ENCODE measurements at places on chromosomes 6 and 20.

- DNase-seq: no peak
Measured at GRCh38 chr6:155442562-155442961, 13.1 kb downstream of the NOX3 start.

- no peak for DNase-seq
Measured at GRCh38 chr20:22402550-22402949, 181.8 kb downstream of the FOXA2 start.

DNA sequence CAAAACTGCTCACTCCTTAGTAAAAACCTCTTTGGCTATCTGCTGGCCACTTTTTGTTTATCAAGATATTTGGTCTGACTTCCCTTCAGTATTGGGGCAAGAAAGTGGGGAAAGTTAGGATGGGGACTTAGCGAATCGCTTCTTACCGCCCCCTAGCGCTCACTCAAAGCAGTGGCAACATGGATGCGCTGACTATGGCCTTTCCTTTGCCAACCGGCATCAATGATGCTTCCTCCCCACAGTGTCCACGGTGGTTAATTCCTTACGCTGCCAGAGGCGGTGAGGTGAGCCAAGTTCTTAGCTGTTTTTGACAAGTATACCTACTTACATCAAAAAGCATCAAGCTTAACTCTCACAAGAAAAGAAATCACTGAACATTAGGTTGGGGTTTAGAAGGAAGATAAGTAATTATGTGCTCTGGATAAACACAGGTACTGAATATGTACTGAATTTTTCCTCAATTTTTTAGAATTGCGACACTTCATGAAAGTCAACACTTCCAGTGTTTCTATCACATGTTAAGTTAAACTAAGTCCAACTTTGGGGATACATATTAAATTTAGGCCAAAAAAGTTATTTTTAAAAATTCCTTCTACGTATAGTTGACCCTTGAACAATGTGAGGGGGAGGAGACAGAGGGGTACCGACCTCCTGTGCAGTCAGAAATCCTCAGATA, 86.7 kb downstream of the GMDS start:
- DNase-seq: peak; percentile 41

GRCh38 chr6:154448448-154449096, 61.9 kb downstream of the CNKSR3 start:
- peak; percentile 94 for DNase-seq

GRCh38 chr6:26067367-26067766, 19.9 kb upstream of the HFE start:
- no peak for DNase-seq

- DNase-seq: peak; percentile 32
Measured at GRCh38 chr20:34824806-34825529, 483 bp downstream of the NCOA6 start.

GRCh38 chr6:136592930-136593673, 42.9 kb upstream of the MAP7 start:
- peak; percentile 43 for DNase-seq

DNA sequence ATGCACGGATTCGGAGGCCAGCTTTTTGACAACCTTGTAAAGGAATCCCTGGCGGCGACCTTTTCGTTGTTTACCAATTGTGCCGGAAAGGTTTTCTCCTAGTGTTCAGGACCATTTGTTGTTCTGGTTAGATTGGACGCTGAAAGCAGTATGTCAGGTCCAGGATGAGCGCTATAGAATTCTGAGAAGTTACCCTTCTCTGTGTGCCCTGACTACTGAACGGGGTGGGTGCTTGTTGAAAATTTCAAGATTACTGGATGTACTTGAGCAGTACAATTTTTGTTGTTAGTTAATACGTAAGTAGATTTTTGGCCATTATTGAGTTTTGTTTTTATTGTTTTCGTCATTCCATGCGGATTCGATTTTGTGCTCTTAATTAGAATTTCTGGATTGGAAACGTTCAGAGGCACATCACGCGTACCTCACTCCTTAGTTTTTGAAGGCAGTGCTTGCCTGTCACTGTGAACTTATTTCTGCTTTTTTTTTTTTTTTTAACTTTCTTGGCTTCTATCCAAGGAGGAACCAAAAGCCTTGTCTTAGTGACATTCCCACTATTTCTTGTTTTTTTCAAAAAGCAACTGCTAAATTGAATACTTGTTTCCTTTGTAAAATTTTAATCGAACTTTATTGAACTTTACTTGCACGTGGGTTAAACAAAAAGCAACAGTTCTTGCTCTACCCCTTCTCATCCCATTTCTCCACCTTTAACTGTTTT, 898 bp downstream of the XRN2 start:
- DNase-seq: peak; percentile 40

- no peak for DNase-seq
Measured at GRCh38 chr20:3194617-3195280, 9.7 kb downstream of the DDRGK1 start.

GRCh38 chr6:128111096-128111495, 210.2 kb upstream of the THEMIS start:
- DNase-seq: peak; percentile 35

All from fibroblast of lung (primary cell).